Endothelial cell of umbilical vein (primary cell): ENCODE measurements at places on chromosomes 1 and 21. TPM values are rescaled to one million over a fixed set of nuclear protein-coding genes. Genes with fewer than 3 reads are reported as not detected.

GRCh38 chr1:48217856-48218255 lies 4.7 kb upstream of the SLC5A9 start:
- DNase-seq: no peak

GRCh38 chr1:63867429-63868176 lies 93.8 kb downstream of the ROR1 start:
- no peak for DNase-seq

DNA sequence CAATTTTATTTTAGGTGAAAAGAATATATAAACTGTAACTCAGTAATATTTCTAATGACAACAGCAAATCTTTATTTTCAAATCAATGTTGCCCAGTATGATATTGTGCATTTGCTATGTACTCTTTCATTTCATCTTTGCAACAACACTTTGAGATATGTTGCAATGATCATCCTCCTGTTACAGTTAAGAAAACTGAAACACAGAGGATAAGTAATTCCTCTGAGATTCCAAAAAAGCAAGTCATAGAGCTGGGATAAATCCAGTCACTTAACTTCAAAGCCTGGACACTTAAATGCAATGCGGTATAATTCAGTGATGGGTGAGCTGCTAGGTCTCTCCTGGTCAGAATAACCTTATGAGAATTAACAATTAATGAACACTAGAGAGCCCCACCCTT lies 48.6 kb upstream of the EXO1 start:
- DNase-seq: no peak

GRCh38 chr1:51313961-51314777 lies 16.2 kb downstream of the TTC39A start:
- peak; percentile 94 for DNase-seq

GRCh38 chr1:230423951-230424350 lies 2.2 kb downstream of the PGBD5 start:
- DNase-seq: no peak

- DNase-seq: no peak
These were observed 88.0 kb downstream of the XCL2 start for GRCh38 chr1:168455764-168456163.

DNA sequence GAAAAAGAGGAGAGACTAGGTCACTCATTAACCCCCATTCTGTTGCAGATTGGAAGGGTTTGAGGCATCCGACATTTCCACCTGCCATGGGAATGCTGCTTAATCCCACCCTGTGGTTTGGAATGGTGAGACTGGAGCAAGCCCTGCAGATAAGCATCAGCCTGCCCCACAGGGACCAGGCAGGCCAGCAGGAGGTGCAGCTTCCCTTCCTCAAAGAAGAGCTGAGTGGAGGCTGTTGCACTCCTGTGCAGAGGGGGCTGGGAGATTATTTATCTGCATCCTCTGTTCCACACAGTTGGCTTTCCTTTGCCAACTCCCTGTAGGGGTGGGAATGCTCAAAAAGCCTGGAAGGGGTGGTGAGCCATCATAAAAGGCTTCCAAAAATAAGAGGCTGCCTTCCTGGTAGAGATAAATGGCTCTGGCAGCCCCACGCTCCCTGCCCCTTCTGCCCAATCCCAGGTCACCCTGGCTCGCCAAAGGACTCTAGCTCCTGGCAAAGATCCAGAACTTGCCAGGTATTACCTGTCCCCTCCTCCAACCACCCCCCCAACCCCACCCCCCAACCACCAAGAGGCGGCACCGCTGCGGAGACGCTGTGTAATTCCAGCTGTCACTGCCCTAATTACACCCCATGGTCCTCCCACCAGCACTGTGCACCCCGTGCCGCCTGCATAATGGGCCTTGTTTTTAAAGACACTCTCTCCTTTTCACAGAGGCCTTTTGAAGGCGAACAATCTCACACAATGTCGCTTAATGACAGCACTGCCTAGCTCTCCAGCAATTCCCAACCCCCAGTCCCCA lies 83.0 kb upstream of the ZC3H12A start:
- DNase-seq: no peak

DNA sequence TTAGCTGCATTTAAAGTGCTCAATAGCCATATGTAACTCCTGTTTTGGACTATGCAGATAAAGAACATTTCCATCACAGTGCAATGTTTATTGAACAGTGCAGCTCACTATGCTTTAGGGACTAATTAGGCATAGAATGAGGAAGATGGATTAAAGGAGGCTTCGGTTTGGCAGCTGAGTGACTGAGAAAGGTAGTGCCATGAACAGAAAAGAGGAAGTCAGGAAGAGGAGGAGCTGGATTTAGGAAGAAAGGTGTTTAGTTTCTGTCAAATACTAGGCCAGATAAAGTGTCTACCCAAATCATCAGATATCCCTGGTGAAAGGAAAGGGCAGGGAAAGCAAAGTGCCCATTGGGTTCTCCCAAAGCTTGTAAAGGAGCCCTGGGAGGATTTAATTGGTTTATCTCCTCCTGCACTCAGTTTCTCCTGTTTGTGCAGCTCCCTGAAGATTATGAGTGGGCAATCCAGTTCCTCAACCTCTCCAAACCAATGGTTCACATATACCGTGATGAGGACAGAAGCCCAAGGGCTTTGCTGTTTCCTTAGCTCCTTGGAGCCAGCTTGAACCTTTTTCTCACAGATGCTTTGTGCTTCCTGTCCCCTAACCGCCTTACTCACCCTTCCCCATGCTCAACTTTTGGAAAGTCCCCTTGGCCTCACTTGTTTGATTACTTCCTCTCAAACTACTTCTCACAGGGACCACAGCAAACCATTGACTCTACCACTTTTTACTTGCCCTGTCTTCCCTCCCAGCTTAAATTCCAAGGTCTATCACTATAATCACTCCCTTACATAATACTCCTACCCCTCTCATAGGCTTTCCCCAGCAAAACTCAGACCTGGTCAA lies 3.5 kb upstream of the RAP1A start:
- DNase-seq: no peak

DNA sequence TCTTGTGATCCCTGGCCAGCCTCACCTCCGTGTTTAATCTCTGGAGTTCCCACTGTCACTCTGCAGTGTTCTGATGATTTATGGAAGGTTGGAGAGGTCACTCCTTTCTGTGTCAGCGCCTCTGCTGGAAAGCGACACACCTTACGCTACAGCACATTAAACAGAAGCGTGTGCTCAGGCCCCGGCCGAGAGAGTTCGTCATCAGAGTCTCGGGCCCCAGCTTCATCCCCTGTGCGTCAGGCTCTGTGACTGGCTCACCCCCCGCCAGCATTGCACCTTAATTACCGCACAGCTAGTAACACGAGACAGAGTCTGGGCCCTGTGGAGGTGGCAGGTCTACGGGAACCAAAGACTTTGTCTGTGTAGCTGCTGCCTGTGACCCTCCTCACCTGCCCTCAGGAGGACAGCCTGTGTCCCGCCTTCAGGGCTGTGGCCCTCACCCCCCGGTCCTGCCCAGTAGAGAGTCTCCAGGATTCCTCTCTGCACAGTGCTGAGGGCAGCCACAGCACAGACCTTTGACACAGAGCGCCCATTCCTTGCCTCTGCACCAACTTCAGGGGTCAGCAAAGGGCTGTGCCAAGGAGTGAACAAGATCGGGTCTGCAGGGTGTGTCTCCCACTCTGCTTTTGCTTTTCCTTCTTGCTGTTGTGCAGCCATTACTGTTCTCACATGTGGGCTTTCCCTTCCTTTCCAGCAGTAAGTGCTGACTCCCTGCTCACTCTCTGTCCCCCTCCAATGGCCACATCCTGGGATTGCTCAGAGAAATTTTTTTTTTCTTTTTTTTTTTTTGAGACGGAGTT lies 157.6 kb downstream of the PGBD5 start:
- peak; percentile 64 for DNase-seq

Gene SLC2A5
- total RNA-seq: not detected in 2 replicates

GRCh38 chr1:185862235-185862634 lies 128.0 kb downstream of the HMCN1 start:
- peak; percentile 38 for DNase-seq

GRCh38 chr1:99352821-99353220 lies 88.5 kb downstream of the PLPPR4 start:
- no peak for DNase-seq

Gene ZNF648
- not detected in 2 replicates for total RNA-seq

GRCh38 chr1:46180082-46180616 lies 3.9 kb upstream of the P3R3URF start:
- no peak for DNase-seq

- DNase-seq: no peak
These were observed 567.6 kb downstream of the MRPL39 start for GRCh38 chr21:25039461-25040380.

- DNase-seq: peak; percentile 61
These were observed 64.3 kb upstream of the TRABD2B start for GRCh38 chr1:48061162-48062136.

GRCh38 chr21:46187814-46188213 lies 3.6 kb upstream of the SPATC1L start:
- DNase-seq: no peak

DNA sequence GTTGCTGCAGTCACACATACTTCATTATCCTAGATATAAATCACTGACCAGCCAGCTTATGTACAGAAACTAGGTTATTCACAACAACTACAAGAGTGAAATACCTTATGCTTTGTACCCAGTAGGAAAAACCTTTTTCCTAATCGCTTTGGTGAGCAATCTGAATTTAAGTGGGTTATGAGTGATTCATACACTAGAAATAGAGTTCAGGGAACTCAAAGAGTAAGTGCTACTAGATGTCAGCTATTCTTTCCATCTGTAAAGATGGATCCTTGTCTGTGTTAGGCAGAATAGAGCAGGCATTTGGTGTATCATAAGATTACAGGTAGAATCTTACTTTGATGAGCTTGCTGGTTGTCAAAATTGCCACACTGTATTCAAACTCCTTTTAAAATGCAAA lies 101.9 kb downstream of the ZNF644 start:
- DNase-seq: no peak

GRCh38 chr1:244052016-244052727 lies 1.1 kb downstream of the ZBTB18 start:
- peak; percentile 56 for DNase-seq

DNA sequence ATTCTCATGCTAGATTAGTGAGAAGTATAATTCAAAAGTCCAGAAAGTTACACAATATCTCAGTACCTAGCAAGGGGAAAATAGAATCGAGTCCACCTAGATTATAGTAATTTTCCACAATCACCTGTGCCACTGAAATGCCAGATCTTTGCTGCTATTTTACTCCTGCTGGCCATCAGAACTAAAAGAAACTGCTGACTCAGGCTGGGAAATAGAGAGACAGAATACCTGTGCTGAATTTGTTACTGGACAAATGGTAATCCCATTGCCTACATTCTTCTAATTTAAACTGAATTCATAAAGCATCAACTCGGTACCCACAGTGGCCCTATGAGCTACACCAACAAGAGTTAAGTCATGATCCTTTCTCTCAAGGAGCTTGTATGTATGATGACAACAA lies 55.0 kb downstream of the USH2A start:
- no peak for DNase-seq

Gene RHOU
- total RNA-seq: 0.28 and 0.40 TPM in 2 replicates

- no peak for DNase-seq
These were observed 63.0 kb downstream of the KCNJ15 start for GRCh38 chr21:38319781-38320180.

Gene OR2AK2
- not detected in 2 replicates for total RNA-seq

- DNase-seq: no peak
These were observed 81.5 kb upstream of the LYPLAL1 start for GRCh38 chr1:219092206-219092605.

GRCh38 chr1:219566951-219567947 lies 45.7 kb downstream of the ZC3H11B start:
- DNase-seq: peak; percentile 45

DNA sequence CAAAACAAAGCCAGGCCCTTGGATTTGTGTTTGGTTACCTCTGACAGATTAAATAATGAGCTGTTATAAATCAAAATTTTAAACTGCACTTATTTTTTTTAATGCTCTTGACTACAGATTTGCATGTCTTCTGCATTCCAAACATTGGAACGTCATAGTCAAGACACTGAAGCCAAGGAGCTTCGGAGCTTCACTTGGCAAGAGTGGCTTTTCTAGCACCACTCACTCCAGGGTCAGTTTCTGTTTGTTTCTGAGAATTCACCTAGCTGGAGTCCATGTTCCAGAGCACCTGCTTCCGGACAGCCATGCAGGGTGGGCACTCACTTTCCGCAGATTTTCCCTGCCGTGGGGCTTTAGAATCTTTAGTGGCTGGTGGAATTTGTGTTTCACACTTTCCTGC lies 202.9 kb downstream of the ZP4 start:
- DNase-seq: no peak

Gene KPRP
- total RNA-seq: not detected in 2 replicates

- no peak for DNase-seq
These were observed 4.2 kb downstream of the TINAGL1 start for GRCh38 chr1:31580513-31580870.

GRCh38 chr1:216248628-216249027 lies 174.6 kb downstream of the USH2A start:
- no peak for DNase-seq

DNA sequence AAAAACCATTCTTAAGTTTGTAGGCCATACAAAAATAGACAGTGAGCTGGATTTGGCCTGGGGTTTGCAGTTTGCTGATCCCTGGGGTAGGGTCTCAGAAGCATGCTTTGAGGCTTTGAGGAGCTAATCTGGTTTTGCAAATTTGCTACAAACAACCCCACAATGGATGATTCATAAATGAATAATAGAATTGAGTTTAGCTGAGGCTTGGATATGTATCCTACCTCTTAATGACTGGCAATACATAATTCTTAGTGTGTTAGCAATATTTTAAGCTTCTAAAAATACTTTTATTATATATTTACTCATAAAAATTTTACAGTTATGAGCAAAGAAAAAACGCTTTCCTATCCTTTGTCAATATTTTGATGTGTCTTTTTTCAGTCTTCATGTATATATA lies 50.6 kb downstream of the ROR1 start:
- DNase-seq: no peak

- DNase-seq: peak; percentile 55
These were observed 1.1 kb downstream of the LRRC8C start for GRCh38 chr1:89633800-89634625.

DNA sequence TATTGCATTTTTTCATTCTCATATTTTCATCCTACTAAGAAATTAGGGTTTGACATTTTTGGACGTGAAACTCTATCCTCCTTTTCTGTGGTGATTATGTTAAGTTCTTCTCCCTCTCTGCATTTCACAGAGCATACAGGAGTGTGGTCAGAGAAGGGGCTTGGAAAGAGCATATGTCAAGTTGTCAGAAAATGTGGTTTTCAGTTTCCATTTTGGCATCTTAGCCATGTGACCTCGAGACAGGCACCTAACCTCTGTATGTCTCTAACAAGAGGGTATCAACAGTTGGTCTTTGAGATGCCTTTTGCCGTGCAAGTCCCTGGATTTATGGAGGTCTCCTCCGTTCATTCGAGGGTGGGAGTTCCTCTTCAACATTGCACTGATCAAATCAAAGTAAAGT lies 140.7 kb downstream of the CYYR1 start:
- DNase-seq: no peak

- no peak for DNase-seq
These were observed 54.2 kb downstream of the WDR64 start for GRCh38 chr1:241706257-241706656.

Gene SPRR5
- not detected in 2 replicates for total RNA-seq

GRCh38 chr1:166132496-166132895 lies 34.3 kb downstream of the FAM78B start:
- DNase-seq: no peak
